Dorsolateral prefrontal cortex (tissue), 122 donors: ENCODE measurements at places on chromosomes 4 and X. TPM values are rescaled to one million over a fixed set of nuclear protein-coding genes. Genes with fewer than 3 reads are reported as not detected.

DNA sequence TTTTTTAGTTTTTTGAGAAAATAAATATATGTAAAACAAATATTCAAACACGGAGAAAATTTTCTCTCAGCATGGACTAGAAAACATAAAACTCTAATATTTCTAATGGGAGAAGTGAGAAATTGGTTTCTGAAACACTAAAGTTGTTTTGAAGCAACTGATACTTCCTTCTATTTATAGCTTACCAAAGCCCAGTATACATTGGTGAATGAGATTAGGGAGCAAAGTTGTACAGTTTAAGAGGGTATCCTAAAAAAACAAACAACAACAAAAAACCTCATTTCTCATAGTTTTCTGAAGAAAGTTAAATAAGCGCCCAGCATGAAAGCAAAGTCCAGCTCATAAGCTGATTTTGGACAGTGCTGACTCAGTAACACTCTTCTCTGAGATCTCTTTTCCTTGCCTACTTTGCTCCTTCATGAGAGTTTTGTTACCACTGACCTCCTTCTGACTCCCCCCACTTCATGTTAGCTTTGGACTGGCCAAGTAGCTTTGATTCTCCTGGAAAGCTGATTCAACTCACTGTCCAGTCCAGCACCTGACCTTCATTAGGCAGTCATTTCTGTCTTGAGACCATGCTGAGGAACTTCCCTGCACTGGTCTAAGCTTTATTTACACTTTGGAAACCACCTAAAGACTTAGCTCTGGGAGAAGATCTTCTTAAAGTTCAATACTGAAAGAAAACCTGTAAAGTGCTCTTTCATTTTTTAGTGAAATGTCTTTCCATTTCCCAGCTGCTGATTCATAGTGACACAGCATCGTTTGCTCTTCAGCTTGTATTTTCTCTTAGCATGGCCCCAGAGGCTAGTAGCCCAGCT lies 21.8 kb upstream of the P2RY10 start:
- DNase-seq = no peak

GRCh38 chr4:60389633-60390032 lies 810.5 kb upstream of the ADGRL3 start:
- no peak for DNase-seq

DNA sequence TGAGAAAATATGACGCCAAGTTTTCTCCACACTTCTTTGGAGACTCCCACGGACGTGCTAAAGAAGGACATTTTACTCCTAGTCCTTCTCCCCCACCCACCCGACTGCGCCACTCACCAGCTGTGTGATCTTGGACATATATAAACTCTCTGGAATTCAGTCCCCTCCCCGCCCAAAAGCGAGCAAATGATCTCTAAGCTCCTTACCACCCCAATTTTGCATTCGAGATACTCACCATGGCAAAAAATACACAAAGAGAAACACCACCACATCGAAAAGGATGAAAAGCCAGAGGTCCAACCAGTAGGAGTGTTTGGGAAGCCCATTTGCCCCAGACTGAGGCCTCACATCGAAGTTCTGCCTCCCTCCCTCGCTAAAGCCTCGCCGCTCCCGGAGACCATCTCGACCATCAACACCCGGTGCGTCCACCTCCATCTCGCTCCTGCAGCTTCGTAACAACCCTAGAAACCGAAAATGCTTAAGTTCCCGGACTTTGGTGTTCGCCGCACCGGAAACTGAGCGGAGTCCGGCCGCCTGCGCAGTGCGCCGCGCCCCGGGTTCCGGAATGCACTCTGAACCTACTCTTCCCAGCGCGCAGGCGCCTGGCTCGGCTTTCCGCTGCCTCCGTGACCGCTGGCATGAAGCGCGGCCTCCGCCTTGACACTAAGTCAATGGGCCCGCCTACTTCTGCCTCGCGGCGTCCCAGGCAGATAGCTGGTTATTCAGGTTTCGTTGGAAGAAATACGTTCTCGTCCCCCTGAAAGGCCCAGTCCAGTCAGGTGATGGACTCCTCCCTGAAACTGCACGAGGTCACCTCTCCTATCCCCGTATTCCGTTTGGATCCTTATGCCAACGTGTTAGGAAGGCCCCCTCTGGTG lies 21.6 kb downstream of the FABP2 start:
- DNase-seq = peak; percentile 91

GRCh38 chrX:133497356-133497755 lies 82.1 kb upstream of the GPC4 start:
- no peak for DNase-seq

GRCh38 chr4:8912506-8912905 lies 40.9 kb upstream of the HMX1 start:
- no peak for DNase-seq

DNA sequence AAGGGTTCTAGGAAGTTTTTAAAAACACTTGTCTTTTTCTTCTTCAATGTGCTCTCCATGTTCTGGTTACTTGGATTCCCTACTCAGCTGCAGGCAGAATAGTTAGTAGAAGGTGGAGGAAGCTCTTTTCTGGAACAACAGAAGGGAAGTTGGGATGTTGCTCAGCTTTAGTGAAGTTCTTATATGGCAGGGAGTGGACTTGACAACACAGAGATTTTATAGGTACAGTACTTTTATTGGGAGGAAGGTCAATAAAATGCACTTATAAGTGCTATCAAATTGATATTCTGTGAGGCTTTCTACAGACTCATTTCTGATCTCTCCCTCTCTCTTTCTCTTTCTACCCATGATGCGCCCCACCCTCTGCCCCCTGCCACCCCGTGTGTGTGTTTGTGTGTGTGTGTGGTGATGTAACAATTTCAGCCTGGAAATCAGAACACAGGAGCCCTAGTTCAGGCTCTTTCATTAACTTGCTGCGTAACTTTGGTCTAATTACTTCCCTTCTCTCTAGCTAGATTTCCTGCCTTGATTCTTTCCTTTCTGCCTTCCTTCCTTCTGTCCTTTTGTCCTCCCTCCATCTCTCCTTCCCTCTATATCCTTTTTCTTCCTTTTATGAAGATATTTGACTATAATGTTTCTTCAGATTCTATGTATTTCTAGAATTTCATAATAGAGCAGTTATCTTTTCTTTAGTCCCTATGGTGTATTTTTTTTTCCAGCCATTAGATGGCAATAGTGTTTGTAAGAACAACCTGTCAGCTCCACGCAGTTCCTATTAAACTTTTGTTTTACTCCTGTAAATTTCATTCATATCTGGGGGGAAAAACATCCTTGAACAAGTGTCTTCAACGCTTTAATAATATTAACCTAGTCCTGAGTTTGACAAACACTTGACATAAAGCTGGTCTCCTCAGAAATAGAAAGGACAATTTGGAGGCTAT lies 37.1 kb downstream of the HEPH start:
- no peak for DNase-seq

- DNase-seq = no peak
Measured at GRCh38 chrX:110568441-110568840, 209.8 kb downstream of the RTL9 start.

DNA sequence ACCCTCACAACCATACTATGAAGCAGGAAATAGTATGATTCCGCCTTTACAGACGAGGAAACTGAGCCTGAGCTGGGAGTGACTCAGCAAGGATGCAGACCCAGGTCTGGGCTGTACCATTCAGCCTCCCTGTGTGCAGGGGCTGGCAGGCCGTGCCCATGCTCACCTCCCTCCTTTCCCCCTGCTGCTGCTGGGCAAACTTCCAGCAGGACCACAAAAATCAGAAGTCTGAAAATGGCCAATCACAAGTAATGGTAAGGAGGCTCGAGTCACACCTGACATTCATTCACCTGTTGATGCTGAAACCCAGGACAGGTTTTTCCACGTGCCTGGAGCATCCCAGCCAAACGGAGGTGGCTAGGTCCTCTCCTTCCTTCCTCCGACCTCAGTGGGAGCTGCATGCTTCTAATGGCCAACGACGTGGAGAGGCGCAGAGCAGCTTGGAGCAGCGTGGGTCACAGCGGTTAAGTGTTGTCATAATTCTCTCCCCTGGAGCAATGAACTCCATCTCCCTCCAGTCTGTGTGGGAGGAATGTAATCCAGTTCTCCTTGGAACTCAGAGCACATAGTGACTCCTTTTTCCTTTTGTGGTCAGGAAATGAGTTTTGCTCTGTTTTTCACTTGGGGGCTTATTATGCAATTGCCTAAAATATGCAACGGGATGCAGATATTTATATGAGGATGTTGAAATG lies 371.7 kb downstream of the BCOR start:
- DNase-seq = no peak

DNA sequence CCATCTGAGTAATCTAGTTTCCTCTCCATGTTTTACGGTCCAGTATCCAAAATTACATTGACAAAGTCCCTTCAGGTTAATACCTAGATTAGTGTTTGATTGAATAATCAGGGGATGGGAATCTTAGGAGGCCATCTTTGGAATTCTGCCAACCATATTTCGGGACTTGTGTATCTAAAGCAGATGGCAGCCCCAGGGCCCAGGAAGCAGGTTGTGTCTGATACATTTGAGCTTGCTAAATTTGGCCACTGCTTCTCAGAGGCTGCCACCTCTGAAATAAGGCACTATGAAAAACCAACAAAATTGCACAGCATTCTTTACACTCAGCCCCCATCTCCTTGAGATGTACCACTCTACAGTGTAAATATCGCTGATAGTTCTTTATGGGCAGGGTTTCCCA lies 102.1 kb downstream of the ASB9 start:
- no peak for DNase-seq

DNA sequence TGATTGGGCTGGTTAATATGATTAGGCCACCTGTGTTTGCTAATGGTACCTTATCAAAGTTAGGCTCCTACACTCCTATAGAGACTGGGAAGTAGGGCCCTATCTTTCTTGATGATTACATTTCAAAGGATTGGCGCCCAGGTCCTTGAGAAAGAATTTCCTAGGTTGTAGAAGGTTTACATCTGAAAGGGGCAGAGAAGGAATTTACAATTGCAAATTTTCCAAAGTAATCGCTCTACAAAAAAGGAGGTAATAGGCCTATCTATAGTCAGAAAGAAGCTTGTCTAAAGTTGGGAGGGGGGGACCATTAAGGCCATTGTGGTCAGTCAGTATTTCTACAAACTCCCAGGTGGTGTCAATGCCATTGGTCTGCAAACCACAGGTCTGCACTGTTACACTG lies 638.4 kb downstream of the IL1RAPL1 start:
- no peak for DNase-seq

NDST4 gene
- 0.74 TPM for total RNA-seq

NUDT6 gene
- 12.8 TPM for total RNA-seq

ANAPC4 gene
- 39.5 TPM for total RNA-seq

PDK3 gene
- 65.6 TPM for total RNA-seq

SLC4A4 gene
- total RNA-seq = 42.2 TPM
